ENCODE measurements at places on chromosomes 5 and 9.

- DNase-seq: no peak
These were observed 2.5 kb upstream of the EDF1 start for GRCh38 chr9:136868644-136869043.

- no peak for DNase-seq
These were observed 74.9 kb downstream of the C9orf152 start for GRCh38 chr9:110133059-110133458.

DNA sequence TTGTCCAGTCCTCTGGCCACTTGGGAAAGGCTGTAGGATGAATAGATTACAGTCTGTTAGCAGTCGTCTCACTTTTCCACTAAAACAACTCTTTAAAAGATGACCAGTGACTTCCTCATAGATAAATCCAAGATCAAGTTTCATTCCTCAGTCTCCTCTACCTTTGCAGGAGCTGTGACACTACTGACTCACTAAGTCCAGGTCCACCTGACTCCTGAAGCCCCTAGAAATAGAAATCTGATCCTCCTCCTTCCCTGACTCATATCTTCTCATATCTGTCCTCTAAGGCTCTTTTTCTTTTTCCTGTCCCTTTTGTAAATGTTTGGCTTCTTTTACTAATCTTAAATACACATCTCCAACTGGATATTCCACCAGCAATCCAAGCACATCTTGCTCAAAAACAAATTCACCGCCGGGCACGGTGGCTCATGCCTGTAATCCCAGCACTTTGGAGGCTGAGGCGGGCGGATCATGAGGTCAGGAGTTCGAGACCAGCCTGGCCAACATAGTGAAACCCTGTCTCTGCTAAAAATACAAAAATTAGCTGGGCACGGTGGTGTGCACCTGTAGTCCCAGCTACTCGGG lies 2.6 kb downstream of the CCDC125 start:
- no peak for DNase-seq

GRCh38 chr5:126857472-126858410 lies 80.8 kb downstream of the LMNB1 start:
- no peak for DNase-seq

- DNase-seq: no peak
These were observed 15.4 kb upstream of the SMIM15 start for GRCh38 chr5:61177716-61178115.

DNA sequence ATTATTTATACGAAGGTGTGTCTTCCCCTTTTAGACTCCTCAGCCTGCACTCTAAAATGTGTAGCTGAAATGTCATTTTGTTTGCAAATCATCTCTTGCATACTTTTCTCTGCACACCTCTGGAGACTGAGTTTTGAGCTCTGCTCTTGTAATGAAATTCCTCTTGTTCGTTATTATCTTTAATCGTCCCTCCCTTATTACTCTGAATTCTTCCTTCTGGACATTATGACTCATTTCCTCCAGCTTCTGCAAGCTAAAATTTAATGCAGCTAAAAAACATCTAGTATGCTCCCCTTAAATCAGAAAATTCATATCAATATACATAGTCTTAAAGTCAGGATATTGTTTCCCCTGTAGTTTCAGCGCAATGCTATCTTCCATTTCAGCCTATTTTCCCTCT lies 13.5 kb downstream of the ISL1 start:
- DNase-seq: no peak

DNA sequence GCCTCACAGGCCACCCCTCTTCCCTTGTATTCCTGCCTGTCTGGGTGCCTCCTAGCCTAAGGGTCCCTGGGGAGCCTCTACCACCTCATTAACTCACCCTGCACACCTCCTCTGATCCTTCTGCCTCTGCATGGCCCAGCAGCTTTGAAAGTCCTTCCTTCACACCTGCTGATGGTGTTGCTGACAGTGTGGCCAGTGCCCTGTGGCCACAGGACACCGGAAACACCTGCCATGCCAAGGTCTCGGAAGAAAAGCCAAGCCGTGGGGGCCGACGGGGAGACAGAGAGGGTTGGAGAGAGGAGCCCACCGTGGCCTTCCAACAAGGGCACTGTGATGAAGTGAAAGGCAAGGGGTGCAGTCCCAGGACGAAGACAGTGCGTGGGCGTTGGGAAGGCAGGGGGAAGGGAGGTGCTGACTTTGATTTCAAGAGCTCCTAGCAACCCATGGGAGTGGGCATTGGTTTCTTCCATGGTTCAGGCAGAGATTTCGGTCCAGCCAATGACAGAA lies 4.1 kb downstream of the BTNL9 start:
- DNase-seq: no peak

GRCh38 chr5:78761840-78762239 lies 113.3 kb upstream of the LHFPL2 start:
- no peak for DNase-seq

- no peak for DNase-seq
These were observed 295.0 kb downstream of the ADAMTS6 start for GRCh38 chr5:65186646-65187227.

DNA sequence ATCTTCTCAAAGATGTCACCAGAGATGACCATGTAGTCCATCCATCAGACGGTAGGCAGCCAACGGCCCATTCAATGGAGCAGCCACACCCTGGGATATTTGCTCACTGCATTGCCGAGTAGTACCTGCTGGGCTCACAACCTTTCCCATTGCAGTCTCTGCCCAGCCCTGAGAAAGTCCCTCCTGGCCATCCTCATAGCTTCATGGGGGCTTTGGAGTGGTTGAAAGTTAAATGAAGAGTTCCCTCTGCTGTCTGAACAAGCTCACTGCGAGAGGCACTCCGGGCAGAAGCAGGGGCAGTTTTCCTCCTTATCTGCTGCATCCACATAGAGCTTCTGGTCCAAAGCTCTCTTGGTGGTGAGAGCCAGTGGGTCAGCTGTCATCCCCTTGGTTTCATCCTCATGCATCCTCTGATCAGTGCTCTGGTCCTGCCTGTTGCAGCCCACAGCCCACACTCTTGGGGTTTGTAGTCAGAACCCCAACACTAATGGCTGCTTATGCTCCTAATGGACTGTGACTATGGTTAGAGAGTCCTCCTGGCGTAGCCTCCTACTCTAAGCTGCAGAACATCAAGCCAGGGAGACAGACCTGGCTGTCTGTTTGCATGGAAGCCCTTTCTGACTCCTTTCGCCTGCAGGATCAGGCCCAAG lies 23.3 kb downstream of the TNFSF8 start:
- no peak for DNase-seq

GRCh38 chr9:2559192-2560152 lies 62.1 kb upstream of the VLDLR start:
- DNase-seq: peak; percentile 90

DNA sequence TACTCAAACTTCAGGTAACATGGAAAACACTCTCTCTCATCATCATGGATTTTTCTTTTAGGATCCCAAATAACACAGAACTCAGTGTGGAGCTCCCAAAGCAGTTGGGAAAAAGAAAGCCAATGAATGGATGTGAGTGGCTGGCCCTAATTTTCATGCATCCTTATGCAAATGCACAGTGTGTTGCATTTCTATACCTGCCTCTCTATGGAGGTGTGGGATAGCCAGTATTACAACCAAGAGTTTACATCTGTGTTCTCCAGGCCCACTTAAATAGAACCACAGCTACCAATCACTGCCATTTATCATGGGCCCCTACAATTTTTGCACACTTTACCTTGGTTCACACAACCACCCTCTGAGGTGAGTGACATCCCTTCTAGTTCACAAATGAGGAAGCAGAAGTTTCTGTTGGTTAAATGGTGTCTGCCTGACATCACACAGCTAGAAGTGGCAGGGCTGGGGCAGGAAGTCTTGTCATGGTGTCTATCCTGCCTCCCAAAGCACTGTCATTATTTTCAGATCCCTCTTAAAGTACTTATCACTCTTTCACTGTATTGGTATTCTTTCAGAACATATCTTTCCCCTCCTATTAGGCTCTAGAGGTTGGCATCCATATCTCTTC lies 17.3 kb downstream of the MAMDC2 start:
- DNase-seq: no peak

- no peak for DNase-seq
These were observed 3.0 kb upstream of the CDX1 start for GRCh38 chr5:150163547-150164059.

- no peak for DNase-seq
These were observed 508.3 kb upstream of the DAB2 start for GRCh38 chr5:39933061-39933460.

DNA sequence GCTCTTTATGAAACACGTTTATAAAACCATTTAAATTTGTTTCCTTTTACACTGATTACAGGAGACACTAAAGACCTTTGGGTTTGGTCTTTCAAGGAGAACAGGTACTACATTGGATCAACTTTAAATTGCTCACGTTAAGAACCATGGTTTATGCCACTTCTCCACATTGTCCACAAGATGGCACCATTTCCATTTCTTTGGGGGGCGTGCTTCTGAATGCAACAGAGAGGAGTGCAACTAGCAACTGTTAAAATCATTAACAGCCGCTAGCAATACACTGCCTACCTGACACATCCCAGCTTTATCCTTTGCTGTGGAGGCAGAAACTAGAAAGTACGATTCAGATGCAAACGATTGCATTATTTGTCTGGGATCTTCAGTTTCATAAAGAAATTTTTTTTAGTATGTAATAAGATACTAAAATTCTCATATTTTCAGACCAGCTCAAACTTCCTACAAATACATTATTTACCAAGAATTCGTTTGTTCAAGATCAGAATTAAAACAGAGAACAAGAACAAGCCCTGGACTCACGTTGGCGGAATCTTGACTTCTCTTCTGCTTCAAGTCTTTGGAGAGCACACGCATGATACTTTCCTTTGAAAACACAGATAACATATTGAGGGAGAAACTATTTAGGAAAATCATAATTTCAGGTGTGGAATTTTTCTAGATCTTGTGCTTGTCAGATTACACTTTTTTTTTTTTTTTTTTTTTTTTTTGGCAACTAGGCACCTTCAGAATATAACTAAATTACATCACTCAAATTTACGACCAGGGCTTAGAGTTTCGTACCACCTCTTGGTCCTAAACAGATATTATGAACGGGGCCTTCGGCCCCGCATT lies 702 bp downstream of the CDC20B start:
- peak; percentile 51 for DNase-seq

GRCh38 chr5:125560476-125561225 lies 814.2 kb upstream of the ZNF608 start:
- no peak for DNase-seq

DNA sequence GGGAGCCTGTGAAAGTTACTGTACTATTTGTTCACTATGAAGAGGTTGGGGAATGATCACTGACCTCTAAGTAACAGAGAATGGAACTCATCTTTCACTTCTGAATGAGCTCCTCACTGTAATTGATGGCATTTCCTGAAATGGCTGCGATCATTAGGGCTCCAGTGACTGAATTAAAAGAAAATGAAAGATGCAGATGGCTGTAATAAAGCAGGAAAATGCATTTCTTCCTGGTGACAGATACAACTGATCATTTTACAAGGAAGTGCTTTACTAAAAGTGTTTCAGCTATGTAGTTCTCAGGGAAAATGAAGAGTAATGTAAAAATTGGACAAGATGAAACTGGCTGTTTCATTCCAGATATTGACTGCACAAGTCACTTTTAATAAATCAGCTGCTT lies 1200.6 kb upstream of the NUDT12 start:
- DNase-seq: no peak

DNA sequence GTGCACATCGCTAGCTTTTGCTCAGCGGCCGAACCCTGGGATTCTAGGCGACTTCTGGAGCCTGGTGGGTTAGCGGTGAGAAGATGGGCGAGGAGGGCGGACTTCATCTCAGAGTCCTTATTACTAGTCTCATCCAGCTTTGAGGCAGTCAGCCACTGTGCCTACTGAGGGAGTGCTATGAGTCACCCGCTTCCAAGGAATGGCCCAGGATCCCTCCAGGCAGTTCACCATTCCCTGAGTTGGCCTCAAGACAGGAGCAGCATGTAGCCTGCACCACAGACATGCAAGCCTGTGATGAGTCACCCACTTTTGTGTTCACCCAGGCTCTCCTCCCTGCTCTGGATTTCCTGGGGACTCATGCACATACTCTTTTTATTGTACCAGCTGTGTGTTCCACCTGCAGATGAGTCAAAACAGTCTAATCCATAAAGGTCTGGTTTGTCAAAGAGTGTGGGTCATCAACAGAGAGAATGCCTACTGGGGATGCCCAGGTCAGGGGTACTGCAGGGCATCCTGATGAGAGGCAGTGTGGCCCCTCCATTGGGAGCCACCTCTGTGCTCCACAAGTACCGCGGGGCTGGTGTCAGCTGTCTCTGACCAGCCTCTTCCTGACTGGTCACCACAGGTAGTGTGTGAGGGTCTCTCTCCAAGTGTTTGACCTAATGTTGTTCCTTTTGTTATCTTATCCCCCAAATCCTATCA lies 20.2 kb downstream of the SLC22A5 start:
- peak; percentile 97 for DNase-seq

DNA sequence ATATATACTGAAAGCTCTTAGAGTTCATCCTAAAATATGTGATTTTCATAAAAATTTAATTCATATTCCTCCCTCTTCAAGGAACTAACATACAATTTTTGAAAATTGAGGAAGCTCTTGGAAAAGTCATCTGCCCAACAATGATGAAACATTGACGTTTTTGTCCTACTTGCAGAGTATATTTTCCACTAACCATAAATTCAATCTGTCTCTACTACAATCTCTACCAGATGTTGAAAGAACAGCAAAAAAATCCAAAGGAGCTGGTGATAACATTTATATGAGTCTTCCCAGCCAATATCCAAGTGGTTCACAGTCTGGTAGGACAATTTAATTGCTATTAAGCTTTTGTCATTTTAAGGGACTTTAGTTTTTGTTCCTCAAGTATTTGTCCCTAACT lies 81.1 kb upstream of the NR3C1 start:
- no peak for DNase-seq

- DNase-seq: no peak
These were observed 44.2 kb downstream of the SH3PXD2B start for GRCh38 chr5:172410160-172410559.

- DNase-seq: no peak
These were observed 65.9 kb downstream of the DAB2IP start for GRCh38 chr9:121717141-121717991.

- no peak for DNase-seq
These were observed 8.0 kb downstream of the CCNG1 start for GRCh38 chr5:163445345-163445744.

GRCh38 chr9:75487856-75488718 lies 399.8 kb downstream of the OSTF1 start:
- no peak for DNase-seq

GRCh38 chr9:87193925-87194868 lies 246.9 kb upstream of the GAS1 start:
- peak; percentile 97 for DNase-seq

DNA sequence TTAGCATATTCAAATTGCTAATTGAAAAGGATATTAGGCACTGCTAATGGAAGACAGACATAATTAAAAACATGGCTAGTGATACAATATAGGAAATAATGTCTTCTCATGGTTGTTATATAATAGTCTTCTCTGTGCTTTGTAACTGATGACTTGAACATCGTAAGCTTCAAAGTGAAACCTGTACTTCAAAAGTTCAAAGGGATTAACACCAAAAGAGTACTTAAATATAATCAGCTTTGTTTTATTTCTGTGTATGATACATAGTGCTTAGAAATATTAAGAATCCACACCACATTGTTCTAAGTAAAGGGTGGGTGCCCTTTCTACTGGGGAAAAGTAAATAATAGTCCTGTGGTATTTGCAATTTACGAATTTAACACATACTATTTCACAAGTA lies 75.4 kb upstream of the ITGA1 start:
- DNase-seq: no peak
